Activated CD4-positive, alpha-beta T cell treated with anti-CD3 and anti-CD28 coated beads, Interleukin-2, amount 10 ng/mL, durations not matched to agents 7 days and 5 days (primary cell): ENCODE measurements at places on chromosomes 12 and 14. TPM values are rescaled to one million over a fixed set of nuclear protein-coding genes. Genes with fewer than 3 reads are reported as not detected.

The NPFF gene
- total RNA-seq: not detected

The REC8 gene
- 61.0 TPM for total RNA-seq

The SLCO1A2 gene
- not detected for total RNA-seq

The CABP1 gene
- total RNA-seq: 0.29 TPM

The FGF6 gene
- not detected for total RNA-seq

The CLEC6A gene
- not detected for total RNA-seq

The KRT74 gene
- total RNA-seq: 0.15 TPM

The IFNG gene
- total RNA-seq: 3.4 TPM

The SLC17A8 gene
- not detected for total RNA-seq
